ENCODE measurements at places on chromosomes 5 and 9.
A peak's percentile ranks its signal among the peaks of the same experiment; 100 is the strongest.

- no peak for DNase-seq
Measured at GRCh38 chr5:173642191-173642816, 25.9 kb upstream of the BOD1 start.

DNA sequence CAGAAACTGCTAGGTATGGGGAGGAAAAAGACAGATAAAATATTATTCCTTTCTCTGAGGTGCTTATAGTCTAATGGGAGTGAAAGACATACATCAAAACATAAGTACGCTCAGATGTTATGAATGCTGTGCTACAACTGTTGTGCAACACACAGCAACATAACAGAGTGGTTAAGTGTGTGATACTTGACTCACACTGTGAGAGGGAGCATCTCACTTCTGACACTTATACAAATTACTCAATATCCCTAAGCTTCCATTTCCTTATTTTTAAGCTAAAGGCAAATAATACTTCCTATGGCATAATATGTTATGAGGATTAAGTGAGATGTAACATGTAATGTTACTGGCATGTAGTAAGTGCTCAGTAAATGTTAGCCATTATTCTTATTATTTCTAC is 110.6 kb upstream of the FER start:
- no peak for DNase-seq

DNA sequence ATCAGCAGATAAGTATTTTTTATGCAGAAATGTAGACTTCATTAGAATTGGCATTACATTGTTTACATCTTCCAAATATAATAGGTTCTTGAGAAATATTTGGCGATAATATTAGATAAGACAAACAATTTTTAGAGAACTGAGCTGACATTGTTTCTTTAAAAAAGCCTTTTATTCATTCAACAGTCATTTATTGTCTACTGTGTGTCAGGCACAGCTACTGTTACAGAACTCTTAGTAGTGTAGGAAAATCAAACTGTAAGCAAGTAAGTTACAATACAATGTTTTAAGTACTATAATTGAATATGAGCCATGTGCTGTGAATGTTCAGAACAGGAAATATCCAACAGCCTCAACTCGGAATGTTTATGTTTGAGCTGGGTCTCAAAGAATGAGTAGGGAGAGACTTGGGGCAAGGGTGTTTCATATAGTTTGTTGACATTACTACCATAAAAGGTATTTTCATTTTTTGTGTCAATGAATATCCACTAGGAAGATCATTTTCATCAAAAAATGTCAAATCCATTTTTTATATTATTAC is 114.0 kb downstream of the CDC42SE2 start:
- DNase-seq = no peak

DNA sequence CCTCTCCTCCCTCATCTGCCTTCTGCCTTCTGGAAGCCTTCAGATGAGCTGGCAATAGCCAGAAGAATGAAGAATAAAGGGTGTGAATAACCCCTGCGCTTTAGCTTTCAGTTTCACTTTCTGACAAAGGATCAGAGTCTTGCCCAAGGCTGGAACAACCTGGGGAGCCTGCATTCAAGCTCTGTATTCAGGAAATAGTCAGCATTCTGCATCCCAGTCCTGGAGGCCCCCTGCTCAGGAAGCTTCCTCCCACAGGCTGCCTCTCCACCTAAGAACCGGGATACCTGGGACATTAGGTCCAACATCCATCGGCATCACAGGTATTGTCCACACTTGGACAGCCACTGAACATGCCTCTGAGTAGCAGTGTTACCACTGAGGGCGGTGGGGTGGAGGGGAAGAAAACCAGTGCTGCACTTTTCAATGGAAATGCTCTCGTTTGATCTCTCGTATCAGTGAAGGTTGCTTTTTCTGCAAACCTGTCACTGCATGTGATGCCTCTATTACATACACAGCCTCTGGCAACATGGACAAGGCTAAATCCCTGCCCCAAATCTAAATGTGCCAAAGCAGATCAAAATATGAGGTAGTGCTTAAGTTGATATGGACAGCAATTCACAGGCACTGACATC is 39.8 kb upstream of the ACO1 start:
- DNase-seq = no peak

DNA sequence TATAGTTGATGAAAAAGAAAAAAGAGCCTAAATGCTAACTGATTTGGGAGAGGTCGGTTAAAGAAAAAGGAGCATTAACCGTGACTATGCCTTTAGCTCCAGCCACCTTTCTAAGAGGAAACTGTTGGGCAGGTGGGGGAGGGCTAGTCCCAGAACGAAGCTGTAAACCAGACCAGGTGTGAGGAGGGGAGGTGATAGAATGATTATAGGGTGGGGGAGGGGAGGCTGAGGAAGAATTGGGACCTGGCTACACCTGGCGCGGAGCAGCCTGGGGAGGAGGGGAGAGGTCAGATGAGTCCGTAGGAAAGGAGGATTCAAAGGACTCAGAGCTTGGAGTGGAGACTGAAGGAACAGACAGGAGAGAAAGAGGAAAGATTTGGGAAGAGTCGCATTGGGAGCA is 73.4 kb downstream of the PHAX start:
- DNase-seq = no peak

- no peak for DNase-seq
Measured at GRCh38 chr9:86909388-86909787, 37.9 kb downstream of the GAS1 start.

DNA sequence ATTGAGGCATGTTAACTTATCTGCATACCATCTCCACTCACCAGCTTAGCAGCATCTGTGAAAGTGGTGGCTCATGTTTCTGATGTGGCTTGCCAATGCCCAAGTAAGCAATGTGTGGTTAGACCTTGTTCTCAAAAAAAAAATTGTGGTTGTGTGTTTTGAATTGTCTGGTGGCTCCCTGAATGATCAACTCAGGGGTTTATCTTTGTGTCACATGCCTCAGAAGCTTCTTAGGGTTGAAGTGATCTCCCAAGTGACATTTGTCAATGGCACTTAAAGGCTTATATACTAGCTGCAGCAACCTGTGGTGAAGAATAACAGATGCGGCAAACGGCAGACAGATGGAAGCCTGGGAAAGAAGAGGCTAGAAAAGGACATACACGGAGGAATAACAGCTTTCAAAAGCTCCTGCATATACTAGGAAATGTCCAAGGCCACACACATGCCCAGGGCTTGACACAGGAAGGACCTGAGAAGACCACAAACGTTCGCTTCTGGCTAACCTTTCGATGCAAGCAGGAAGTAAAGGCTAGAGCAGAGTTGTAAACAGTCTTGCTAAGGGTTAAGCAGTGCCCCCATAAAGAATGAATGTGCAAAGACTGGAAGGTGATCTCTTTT is 42.2 kb upstream of the FSD1L start:
- no peak for DNase-seq

DNA sequence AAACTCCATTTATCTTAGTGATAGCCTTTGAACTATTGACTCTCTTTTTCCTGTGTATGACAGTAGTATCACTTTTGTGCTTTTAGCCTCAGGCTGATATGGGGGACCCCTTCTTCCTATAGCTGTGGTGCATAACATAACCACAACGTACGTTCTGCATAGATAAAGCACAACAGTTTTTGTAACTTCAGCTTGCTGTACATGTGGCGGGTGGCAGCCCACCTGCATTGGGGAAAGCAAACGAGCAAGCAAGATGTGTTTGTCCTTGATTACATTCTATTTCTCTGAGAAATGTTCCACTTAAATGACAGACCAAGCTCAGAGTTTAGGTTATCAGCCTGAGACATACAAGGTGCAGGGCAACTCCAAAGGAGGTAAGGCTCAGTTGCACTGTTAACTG is 309.4 kb downstream of the KDM4C start:
- DNase-seq = no peak

DNA sequence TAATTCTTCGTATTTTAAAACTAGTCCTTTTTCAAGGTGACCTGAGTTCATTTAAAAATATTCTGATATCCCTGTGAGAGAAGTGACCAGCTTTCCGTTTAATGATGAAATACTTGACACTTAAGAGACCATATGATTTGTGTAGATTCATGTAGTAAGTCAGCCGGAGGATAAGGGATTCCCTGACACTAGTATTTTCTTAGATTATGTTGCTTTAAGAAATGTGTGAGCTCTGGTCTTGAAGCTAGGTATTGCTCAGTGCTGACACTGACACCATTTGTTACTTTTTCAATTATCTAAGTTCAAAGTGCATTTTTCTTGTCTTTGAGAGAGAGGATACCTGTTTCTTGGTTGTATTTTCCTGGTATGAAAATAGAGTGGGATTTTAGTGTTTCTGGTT is 4.2 kb downstream of the NIPBL start:
- no peak for DNase-seq

- DNase-seq = no peak
Measured at GRCh38 chr9:71703172-71703872, 65.0 kb downstream of the CEMIP2 start.

- DNase-seq = no peak
Measured at GRCh38 chr5:150627731-150628545, 12.5 kb upstream of the SYNPO start.

DNA sequence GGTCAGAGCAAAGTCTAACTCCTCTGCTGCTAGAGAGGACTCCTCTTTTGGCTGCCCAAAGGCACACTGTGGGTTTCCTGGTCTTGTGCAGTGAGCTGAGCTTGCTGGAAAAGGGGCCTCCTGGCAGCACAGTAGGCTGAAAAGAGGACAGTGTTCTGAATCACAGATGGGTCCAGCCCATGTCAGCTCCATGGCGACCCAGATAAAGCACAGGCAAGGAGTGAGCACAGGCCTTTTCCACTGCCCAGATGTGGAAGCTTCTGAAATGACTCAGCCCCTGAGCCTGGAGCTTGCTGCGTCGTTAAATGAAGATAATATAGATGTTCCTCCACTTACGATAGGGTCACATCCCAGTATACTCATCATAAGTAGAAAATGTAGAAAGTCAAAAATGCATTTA is 8.1 kb downstream of the CCDC180 start:
- no peak for DNase-seq

DNA sequence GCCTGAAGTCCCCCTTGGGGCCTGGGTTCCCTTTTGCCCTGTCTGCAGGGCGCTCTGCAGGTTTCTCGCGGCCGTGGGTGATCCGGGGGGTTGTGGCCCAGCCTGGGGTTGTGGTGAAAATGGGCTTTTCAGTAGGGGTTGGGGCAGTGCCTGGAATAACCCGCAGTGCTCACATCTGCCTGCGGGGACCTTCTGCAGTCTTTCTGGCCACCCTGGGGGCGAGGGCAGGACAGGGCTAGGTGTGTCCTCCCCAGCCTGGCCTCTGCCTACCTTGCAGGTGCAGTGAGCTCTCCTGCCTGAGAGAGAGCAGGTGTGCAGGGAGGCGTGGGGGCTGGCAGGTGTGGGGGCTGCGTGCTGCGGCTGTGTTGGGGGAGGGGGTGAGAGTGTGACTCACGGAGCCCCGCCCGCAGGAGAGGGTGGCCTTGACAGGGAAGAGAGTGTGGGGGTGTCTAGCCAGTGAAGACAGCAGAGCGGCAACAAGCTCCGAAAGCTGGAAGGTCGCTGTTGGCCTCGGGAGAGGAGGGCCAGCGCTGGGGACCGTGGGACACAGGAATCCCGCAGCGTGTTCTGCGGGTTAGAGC is 131.4 kb downstream of the MRPL36 start:
- DNase-seq = no peak

- DNase-seq = no peak
Measured at GRCh38 chr5:155189981-155190380, 176.4 kb downstream of the KIF4B start.

GRCh38 chr9:21653091-21653490 is 149.3 kb upstream of the MTAP start:
- DNase-seq = no peak

- DNase-seq = no peak
Measured at GRCh38 chr9:6997330-6997729, 239.6 kb downstream of the KDM4C start.

- DNase-seq = no peak
Measured at GRCh38 chr5:1808439-1808838, 7.2 kb downstream of the NDUFS6 start.

DNA sequence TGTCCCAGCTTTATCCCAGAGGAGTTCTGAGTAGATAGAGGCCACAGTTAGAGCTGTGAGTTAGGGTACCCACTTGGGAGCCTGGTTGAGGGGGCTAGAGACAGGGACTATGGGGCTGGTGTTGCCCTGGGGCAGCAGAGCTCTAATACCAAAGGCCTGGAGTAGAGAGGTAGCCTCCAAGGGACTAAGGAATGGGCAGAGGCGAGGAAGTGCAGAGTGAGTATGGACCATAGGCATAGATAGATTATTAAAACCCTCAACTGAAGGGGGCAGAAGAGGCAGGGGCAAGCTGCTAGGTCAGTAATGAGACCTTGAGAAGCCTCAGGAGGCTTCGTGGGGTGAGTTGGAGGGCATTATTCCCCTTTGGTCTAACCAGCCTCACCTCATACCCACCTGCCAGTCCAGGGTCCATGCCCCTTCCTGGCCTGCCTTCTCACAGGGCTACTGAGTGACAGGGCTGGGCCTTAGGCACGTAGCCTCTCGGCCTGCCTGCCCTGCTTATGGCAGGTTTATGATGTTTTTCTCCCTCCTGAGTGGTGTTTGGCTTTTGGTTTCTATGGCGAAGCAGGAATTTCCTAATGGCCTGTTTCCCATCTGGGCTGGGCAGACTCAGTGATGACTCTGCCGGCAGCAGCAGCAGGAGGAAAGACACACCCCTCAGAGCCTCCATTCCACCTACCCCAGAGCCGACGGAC is 8.0 kb downstream of the PDLIM4 start:
- peak; percentile 38 for DNase-seq

DNA sequence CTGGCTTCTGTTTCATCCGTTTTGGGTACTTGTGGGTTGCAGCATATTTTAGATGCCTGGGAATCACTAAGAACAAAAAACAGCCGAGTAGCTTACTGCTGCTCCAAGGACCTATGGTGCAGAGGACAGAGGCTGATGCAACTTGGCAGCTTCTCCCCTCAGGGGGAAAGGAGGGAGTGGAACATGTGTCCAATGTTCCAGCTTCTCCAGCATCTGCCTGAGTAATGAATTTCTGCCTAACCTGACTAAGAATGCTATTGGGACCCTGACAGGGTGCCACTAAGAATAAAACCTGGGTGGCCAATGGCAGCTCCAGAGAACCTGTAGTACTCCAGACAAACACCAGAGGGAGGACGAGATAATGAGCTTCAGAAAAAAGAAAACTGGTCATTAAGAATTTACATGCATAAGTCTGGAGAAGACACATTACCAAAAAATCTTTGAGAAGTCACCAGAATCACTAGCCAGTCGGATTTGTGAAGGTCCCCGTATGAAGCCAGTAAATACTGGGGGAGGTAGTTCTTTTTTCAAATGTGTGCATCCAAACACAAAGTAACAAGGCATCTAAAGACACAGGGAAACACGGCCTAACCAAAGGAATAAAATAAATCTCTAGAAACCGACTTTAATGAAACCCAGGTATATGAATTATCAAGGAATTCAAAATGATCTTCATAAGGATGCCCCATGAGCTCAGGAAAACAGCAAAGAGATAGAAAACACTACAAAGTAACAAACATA is 293.5 kb downstream of the HINT1 start:
- peak; percentile 12 for DNase-seq
